IMR-90 (cell line): ENCODE measurements at places on chromosomes 4 and X. TPM values are rescaled to one million over a fixed set of nuclear protein-coding genes. Genes with fewer than 3 reads are reported as not detected.

ADGRG2 gene
- total RNA-seq, result under 0.01 TPM in 2 replicates

FAM53A gene
- total RNA-seq, result 1.9 and 2.0 TPM in 2 replicates

RPA4 gene
- total RNA-seq, result 1.9 and 2.5 TPM in 2 replicates

FABP2 gene
- not detected in 2 replicates for total RNA-seq

DNA sequence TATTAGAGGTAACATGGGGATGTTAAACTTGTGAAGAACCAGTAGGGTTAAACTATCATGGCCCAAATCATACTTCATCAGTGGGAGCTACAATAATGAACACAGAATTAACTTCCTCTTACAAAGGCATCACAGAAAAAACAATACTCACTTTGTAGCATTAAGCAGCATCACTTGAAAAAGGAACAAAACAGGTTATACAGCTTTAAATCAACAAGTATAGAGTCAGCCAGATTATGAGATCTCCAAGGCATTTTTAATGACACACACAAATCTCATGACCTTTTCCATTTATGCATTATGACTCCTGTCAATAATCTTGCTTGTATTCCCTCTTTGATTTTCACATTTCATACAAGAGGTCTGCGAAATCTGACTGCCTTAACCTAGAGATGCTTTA is 18.3 kb downstream of the FBXL5 start:
- no peak for DNase-seq
- H3K27me3 ChIP-seq, result no peaks in the 10 kb centered on the region
- no peak overlapping the region for H3K4me3 ChIP-seq
- no peaks in the 10 kb centered on the region for H3K4me1 ChIP-seq
- H3K36me3 ChIP-seq, result peaks cover 35% of the 10 kb centered on the region

GRCh38 chrX:10156199-10157031 is at the start of gene CLCN4:
Gene CLCN4 (plus strand): TSS chrX:10156975. CDS start chrX:10185033, 28,058 bp downstream.
- H3K36me3 ChIP-seq, result no peaks in the 10 kb centered on the region
- H3K4me1 ChIP-seq, result peaks cover 5% of the 10 kb centered on the region
- peak within 1 kb of the TSS; percentile 2 for H3K4me3 ChIP-seq
- H3K27me3 ChIP-seq, result no peaks in the 10 kb centered on the region
- H3K27ac ChIP-seq, result peak within 1 kb of the TSS; percentile 1

DNA sequence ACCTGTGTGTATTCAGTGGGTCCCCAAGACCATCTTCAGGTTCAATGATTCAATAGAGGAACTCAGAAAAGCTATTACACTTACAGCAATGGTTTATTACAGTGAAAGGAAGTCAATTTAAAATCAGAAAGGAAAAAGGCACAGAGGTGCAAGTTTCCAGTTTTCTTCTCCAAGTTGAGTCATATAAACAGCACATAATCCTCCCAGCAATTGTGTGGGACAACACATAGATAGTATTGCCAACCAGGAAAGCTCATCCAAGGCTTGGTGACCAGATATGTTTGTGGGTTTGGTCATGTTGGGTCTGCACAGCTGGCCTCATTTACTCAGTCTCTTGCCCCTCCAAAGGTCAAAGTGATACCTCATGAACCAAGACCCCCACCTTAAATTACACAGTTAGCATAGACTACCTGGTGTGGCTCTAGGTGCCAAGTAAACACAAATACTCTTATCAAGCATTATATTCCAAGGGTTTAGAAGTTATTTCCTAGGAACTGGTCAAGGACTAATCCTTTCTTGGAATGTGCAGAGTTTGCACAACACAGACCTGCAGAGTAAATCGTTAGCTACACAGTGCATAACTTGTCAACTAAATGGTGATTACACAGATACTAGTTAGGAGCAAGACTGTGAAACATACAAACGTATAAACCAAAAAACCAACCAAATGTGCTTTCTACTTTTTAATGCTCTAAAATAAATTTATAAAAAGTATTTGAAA is 777.3 kb downstream of the PCDH18 start:
- H3K36me3 ChIP-seq, result no peaks in the 10 kb centered on the region
- H3K27ac ChIP-seq, result no peak overlapping the region
- no peak overlapping the region for H3K4me3 ChIP-seq
- no peaks in the 10 kb centered on the region for H3K27me3 ChIP-seq
- DNase-seq, result peak; percentile 39

DNA sequence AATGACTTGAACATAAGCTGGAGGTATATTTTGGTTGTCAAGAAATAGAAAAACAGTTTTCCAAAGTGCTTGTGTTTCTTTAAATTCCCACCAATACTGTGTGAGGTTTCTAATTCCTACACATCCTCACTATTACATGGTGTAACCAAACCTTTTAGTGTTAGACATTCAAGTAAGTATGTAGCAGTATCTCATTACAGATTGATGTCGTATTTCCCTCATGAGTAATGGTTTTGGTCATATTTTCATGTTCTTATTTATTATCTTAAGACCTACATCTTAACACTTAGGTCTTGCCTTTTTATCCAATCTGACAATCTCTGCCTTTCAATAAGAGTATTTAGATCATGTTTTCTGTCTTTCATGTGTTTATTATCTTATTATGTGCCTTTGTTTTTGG is 253.7 kb upstream of the ANXA10 start:
- no peak overlapping the region for H3K27ac ChIP-seq
- no peaks in the 10 kb centered on the region for H3K27me3 ChIP-seq
- peak; percentile 22 for DNase-seq
- no peaks in the 10 kb centered on the region for H3K36me3 ChIP-seq

DNA sequence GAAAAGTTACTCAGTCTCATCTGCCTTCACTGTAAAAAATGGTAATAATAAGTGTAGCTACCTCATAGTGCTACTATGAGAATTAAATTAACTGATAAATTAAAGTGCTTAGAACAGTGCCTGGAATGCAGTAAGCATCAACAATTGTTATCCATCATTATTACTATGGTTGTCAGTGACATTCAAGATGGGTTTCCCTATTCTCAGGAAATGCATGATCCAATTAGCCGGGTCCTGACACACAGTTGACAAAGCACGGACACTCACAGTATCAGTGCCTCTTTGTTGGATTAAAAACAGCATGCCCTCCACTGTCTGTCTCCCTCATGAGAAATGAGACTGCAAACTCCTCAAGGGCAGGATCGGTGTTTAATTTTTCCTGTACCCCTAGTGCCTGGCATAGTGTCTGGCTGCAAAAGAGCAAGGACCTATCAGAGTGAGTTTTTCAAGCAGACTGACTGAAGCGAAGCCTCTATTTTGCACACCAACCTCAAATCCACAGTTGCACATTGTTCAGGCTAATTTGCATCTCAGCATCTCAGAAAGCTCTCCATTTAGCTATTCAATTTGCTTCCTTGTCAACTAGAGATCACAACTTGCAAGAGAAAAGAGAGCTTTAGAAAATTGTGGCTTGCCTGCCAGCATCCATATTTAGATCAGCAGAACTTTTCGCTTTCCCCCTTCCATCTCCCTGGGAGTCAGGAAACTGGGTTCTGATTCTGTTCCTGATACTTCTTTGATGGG is 122.9 kb downstream of the LDB2 start:
- H3K27ac ChIP-seq, result no peak overlapping the region
- H3K4me3 ChIP-seq, result no peak overlapping the region
- H3K27me3 ChIP-seq, result no peaks in the 10 kb centered on the region
- DNase-seq, result no peak
- peaks cover 3% of the 10 kb centered on the region; the same call in 1 of the 2 replicates for H3K4me1 ChIP-seq

DNA sequence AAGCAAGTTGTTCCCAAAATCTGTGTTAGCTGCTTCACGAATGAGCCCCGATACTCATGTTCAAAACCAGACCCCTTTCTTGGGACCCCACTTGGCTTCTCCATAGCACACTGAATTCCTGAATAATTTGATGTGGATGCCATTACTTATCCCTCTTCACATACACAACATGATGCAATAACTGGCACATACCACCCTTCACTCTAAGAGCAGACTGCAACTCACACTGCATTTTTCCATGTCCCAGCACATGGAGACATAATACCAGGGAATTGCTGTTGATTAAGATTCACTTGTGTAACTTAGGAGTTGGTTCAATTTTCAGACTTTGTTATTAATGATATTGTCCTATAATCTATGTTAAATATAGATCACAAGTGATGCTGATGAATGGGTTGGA is 213.4 kb downstream of the MAML3 start:
- no peak overlapping the region for H3K4me3 ChIP-seq
- no peaks in the 10 kb centered on the region for H3K36me3 ChIP-seq
- no peak for DNase-seq

- H3K27ac ChIP-seq, result no peak overlapping the region
- no peaks in the 10 kb centered on the region for H3K4me1 ChIP-seq
- no peaks in the 10 kb centered on the region for H3K27me3 ChIP-seq
- no peak for DNase-seq
- no peak overlapping the region for H3K4me3 ChIP-seq
Observed at GRCh38 chr4:174427571-174428140, 94.6 kb downstream of the HPGD start.

DNA sequence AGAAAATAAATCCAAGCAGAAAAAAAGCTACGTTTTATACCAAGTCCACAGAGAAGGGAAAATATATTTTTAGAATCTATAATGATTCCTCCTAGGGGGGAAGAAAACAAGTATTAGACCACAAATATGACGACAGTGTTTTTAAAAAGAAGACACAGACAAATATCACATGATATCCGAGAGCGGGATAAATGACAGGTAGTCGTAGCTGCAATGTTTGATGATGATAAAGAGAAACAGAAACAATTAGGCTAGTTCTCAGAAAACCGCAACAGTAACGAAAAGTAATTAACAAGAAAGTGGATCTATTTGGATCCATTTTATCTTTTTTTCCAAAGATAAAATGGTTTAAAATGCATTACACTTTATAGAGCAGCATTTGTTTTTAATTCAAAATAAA is 918 bp downstream of the HAUS3 start:
- H3K4me1 ChIP-seq, result peaks cover 6% of the 10 kb centered on the region
- DNase-seq, result no peak
- peaks cover 2% of the 10 kb centered on the region; the same call in 1 of the 2 replicates for H3K36me3 ChIP-seq
- H3K27me3 ChIP-seq, result no peaks in the 10 kb centered on the region
- peak overlapping the region; percentile 48 for H3K27ac ChIP-seq
- peak overlapping the region; percentile 78 for H3K4me3 ChIP-seq

- DNase-seq, result no peak
- no peaks in the 10 kb centered on the region for H3K4me1 ChIP-seq
- H3K36me3 ChIP-seq, result no peaks in the 10 kb centered on the region
- H3K4me3 ChIP-seq, result no peak overlapping the region
Observed at GRCh38 chr4:13944095-13944511, 316.6 kb upstream of the BOD1L1 start.

GRCh38 chr4:175511861-175512260 is 300.2 kb downstream of the GPM6A start:
- H3K27ac ChIP-seq, result no peak overlapping the region
- no peak overlapping the region for H3K4me3 ChIP-seq
- no peaks in the 10 kb centered on the region for H3K27me3 ChIP-seq
- no peaks in the 10 kb centered on the region for H3K4me1 ChIP-seq
- no peak for DNase-seq
- H3K36me3 ChIP-seq, result no peaks in the 10 kb centered on the region

- DNase-seq, result no peak
- H3K27me3 ChIP-seq, result no peaks in the 10 kb centered on the region
- no peaks in the 10 kb centered on the region for H3K4me1 ChIP-seq
- H3K4me3 ChIP-seq, result no peak overlapping the region
- H3K36me3 ChIP-seq, result no peaks in the 10 kb centered on the region
- H3K27ac ChIP-seq, result no peak overlapping the region
Observed at GRCh38 chrX:148354916-148355315, 145.5 kb upstream of the AFF2 start.

- H3K4me1 ChIP-seq, result no peaks in the 10 kb centered on the region
- H3K27me3 ChIP-seq, result no peaks in the 10 kb centered on the region
- no peaks in the 10 kb centered on the region for H3K36me3 ChIP-seq
- no peak overlapping the region for H3K4me3 ChIP-seq
- no peak overlapping the region for H3K27ac ChIP-seq
Observed at GRCh38 chr4:114857831-114858230, 255.6 kb downstream of the NDST4 start.

DNA sequence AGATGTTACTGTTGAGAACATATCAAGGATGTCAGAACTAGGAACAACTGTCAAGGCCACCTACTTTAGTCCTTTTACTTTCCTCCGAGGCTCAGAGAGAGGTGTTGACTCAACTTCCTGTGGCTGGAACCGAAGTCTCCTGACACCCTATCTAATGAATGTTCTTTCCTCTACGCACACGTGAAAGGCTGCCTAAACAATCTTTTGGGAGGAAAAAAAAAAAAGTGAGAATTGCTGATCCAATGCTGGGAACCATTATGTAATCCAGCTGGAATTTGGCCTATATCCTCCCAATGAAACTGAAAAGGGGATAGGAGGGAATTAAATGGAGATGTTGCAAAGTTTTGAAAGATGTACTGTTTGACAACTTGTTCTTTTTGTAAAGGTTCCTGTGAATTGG is 8.3 kb upstream of the MAP7D3 start:
- peak; percentile 68 for DNase-seq
- peaks cover 14% of the 10 kb centered on the region for H3K4me1 ChIP-seq
- H3K27me3 ChIP-seq, result no peaks in the 10 kb centered on the region
- H3K4me3 ChIP-seq, result no peak overlapping the region

DNA sequence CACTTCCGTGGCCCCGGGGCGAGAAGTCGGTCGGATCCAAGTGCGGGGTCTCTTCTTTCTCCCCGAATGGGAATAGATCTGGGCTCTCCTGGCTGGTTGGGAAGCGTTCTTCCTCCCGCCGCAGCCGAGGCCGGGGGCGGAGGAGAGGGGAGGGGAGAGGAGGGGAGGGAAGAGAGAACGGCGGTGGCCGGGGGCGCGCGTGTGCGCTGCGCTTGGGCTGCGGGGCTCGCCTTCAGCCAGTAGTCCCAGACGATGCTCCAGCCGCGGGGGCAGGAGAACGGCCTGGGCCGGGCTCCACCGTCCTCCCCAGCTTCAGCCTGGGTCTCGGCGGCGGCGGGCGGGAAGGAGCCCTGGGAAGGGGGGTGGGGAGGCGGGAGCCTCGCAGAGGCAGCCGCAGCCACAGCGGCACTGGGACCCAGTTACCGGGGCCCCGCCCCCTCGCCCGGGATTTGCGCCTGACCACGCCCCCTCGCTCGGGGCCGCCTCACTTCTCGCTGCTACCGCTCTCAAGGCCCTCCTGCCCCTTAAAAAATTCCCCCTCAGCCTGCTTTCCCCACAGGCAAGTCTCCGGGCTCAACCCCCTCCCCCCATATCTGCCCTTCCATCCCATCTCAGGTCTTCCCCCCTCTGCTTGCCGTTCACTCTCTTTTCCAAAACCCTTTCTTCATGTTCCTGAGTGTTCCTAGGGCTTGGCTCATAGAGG is at the start of gene FGD1:
Gene FGD1, minus strand, starts transcription at position 421 of the 703 bp plus-strand sequence. CDS start 802 bp downstream, outside the sequence.
- H3K27me3 ChIP-seq, result no peaks in the 10 kb centered on the region
- peaks cover 7% of the 10 kb centered on the region for H3K4me1 ChIP-seq
- H3K36me3 ChIP-seq, result no peaks in the 10 kb centered on the region
- DNase-seq, result peak; percentile 41
